ENCODE measurements at places on chromosomes 5 and 9. TPM values are rescaled to one million over a fixed set of nuclear protein-coding genes. Genes with fewer than 3 reads are reported as not detected.
A peak's percentile ranks its signal among the peaks of the same experiment; 100 is the strongest.

- no peak for DNase-seq
Measured at GRCh38 chr5:1279443-1280151, 15.3 kb downstream of the TERT start.

- DNase-seq, result no peak
Measured at GRCh38 chr5:60687927-60688720, 11.8 kb downstream of the DEPDC1B start.

LIFR gene
- total RNA-seq, result not detected

DNA sequence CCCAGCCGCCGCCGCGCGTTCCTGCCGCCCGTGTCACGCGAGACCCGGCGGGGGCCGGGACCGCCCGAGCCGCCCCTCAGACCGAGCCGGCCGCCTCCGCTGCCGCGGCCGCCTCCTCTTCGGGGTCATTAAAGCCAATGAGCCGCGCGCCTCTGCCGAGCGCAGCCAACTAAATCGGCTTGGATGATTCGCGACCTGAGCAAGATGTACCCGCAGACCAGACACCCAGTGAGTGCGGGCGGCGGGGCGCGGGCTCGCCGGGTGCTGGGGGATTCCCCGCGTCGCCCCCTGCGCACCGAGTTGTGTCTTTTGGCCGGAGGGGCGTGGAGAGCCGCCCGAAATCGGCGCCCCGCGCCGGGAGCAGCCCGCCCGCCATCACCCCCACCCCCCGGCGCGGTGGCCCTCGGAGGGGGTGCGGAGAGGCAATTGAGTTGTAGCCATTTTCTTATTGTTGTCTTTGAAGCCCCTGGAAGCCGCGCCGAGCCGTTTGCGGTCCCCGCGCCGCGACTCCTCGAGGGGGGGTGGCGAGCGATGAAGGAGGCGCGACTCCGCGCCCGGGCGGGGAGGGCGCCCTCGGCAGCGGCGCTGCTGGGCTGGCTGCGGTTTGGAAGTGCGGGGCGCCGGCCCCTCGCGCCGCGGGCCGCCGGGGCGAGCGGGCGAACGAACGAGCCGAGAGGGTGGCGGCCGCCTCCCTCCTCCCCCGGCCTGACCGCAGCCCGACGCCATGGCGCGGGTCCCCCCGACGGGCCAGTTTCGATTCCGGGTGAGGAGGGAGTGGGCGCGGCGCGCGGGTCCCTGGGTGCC, 1.0 kb downstream of the TLE4 start:
- peak; percentile 57 for DNase-seq

DNA sequence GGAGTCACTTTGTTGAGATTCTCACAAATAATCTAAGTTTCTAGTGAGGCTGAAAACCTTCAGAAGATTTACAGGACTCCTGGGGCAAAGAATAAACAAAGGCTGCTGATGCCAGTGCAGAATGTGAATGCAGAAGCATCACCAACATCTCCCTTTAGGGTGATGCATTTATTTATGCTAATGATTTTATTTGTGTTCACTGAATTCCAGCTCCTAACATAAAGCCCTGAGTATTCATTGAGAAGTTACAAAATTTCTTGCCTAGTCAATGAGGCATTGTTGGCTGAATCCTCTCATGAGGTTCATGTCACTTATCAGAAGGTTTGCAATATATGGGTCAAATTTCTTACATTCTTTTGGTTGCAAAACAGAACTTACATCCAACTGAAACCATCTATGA, 70.0 kb downstream of the GRIN3A start:
- no peak for DNase-seq

GRCh38 chr5:177496727-177497291, 595 bp downstream of the PDLIM7 start:
- no peak for DNase-seq

DNA sequence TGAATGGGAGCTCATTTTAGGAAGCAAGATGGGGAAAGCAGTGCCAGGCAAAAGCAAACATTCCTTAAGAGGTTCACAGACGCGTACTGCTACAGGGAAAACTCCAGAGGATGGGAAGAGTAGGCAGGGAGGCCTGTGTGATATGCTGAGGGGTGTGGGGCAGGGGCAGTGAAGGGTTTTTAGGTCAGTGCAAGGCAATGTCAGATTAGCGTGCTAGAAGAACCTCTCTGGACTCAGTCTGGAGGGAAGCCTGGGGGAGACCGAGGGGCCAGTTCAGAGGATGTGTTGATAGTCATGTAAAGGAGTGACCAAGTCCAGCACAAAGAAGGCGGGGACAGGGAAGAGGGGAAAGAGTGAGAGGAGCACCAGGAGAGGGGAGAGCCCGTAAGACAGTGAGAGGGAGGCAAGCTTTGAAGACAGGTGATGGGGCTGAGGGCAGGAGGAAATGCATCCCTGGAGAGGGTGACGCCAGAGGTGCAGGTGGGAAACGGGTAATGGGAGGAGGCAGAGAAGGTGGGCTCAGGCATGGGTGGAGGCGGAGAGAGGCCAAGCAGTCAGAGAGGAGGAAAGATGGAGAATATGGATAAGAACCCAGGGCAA, 134.5 kb downstream of the MTX3 start:
- DNase-seq, result no peak

DNA sequence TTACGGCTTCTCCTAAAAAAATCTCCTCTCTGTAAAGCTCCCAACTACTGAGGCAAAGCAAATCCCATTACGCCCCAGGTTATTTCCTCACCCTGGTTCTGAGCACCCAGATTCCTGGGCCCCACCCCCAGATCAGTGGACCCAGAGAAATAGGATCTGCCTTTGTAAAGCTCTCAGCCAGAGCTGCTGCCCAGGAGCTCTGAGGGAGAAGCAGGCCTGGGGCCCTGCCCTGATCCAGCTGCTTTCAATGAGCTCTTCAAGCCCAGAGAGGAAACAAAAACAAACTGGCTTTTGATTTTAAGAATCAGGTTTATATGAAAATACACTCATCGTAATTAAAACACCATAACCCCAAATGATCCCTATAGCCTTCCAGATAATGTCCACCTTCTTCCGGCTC, 124.5 kb downstream of the C5orf15 start:
- no peak for DNase-seq

PTPRD gene
- not detected for total RNA-seq

CAMK4 gene
- total RNA-seq, result 39.0 TPM

DNA sequence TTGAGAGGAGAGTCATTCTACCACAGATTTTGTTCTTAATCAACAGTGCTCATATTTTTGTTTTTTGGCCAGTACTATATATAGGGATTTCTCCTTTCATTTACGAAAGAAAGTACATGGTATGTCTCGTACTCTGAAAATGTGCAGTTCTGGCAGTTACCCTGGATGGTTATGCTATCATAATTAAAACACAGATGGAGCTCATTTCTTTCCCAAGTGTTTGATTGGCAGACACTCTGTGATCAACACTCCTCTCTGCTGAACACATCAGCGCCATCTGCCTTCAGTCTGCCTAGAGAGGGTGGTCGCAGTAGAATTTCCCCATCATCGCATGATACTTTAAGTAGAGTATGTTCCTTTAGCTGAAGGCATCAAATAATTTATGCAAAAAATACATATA, 64.5 kb downstream of the PAM start:
- no peak for DNase-seq

NUTM2F gene
- not detected for total RNA-seq

GRCh38 chr5:172088801-172089200, 82.4 kb upstream of the FBXW11 start:
- DNase-seq, result no peak

DNA sequence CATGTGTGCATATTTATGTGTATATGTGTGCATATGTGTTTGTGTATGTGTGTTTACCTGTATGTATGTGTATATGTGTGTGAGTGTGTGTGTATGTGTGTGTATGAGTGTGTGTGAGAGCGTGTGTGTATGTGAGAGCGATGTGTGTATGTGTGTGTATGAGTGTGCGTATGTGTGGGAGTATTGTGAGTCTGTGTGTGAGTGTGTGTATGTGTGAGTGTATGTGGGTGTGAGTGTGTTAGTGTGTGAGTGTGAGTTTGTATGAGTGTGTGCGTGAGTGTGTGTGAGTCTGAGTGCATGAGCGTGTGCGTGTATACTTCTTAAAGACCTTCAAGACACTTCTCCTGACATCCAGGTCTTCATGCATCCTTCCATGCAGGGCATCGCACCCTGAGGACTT, 49.6 kb downstream of the CFAP77 start:
- DNase-seq, result no peak

GRCh38 chr5:76691467-76692273, 24.3 kb upstream of the F2R start:
- no peak for DNase-seq

DNA sequence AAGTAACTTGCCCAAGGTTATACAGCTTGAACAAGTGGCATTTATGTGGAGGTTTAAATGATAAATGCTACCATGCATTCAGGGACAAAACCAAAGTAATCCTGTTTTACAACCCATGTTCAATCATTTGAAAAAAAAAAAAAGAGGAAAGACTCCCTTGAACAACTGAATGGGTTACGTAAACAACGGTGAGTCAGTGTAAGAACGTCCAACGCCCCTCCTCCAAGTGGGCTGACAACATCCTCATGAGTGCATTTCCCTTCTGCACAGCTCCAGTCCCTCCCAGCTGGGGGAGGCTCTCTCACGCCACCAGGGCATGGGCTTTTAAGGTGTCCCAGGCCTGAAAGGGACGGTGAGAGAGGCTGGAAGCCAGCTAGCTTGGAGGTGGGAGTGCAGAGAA, 90.0 kb downstream of the PRRT1B start:
- peak; percentile 66 for DNase-seq

- DNase-seq, result no peak
Measured at GRCh38 chr5:142841511-142842265, 71.5 kb downstream of the ARHGAP26 start.

- no peak for DNase-seq
Measured at GRCh38 chr9:22029231-22029630, 20.1 kb upstream of the CDKN2B start.

Measured in activated naive CD4-positive, alpha-beta T cell treated with anti-CD3 and anti-CD28 coated beads, Interleukin-2, amount 50 U/mL, for 72 hours (primary cell).